ENCODE measurements at places on chromosomes 11 and 22. TPM values are rescaled to one million over a fixed set of nuclear protein-coding genes. Genes with fewer than 3 reads are reported as not detected.

DNA sequence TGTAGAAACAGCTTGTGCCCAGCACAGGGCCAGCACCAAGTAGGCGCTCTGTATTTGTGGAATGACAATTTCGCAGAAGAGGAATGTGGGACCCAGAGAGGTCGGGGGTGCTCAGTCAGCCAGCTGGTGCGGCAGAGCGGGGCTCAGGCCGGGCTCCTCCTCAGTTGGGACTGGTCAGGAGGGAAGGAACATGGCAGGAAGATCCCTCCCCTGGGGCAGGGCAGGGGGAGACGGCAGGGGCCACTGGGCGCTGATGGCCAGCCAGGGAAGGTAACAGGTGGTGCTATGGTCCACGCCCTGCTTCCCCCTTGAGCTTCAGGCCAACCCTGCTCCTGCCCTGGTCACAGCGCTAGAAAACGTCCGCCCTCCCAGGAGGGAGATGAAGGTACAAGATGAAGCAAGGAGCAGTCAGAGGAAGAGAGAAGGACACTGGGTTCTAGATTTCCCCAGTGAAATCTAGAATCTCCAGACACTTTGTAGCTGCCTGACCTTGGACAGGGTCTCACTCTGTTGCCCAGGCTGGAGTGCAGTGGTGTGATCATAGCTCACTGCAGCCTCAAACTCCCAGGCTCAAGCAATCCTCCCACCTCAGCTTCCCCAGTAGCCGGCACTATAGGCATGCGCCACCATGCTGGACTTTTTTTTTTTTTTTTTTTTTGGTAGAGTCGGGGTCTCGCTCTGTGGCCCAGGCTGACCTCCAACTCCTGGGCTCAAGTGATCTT, 13.5 kb upstream of the SPI1 start:
- no peak for DNase-seq

GRCh38 chr11:33443684-33444083, 186.5 kb downstream of the HIPK3 start:
- DNase-seq = no peak

GRCh38 chr22:47558828-47559700, 796.6 kb downstream of the TBC1D22A start:
- DNase-seq = no peak

DNA sequence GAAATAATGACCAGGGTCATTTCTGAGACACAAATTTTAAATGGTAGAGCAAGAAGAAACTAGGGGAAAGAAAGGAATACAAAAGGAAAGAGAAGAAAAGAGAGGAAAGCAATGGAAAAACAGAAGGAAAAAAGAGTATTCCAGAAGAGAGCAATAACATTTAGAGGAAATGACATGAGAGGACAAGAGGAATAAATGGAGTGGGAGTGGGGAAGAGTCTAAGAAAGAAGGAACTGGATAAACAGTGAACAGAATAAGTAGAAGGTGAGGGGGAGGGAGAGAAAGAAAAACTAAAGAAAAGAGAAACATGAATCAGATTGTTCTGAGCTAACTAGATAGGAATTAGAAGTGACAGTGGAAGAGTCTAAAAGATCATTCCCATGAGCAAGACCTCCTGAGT, 28.4 kb downstream of the PRDM10 start:
- no peak for DNase-seq

The RAB36 gene
- 17.1 TPM for total RNA-seq

The RAB39A gene
- 0.10 TPM for total RNA-seq

The NRXN2 gene
- total RNA-seq = not detected

The C11orf16 gene
- total RNA-seq = not detected

Data from renal cortical epithelial cell (primary cell).